ENCODE measurements at places on chromosomes 5 and 9.

- DNase-seq = no peak
Measured at GRCh38 chr5:136182618-136183017, 10.3 kb downstream of the SMIM32 start.

GRCh38 chr5:36177715-36178523 lies 26.0 kb downstream of the SKP2 start:
- no peak for DNase-seq

DNA sequence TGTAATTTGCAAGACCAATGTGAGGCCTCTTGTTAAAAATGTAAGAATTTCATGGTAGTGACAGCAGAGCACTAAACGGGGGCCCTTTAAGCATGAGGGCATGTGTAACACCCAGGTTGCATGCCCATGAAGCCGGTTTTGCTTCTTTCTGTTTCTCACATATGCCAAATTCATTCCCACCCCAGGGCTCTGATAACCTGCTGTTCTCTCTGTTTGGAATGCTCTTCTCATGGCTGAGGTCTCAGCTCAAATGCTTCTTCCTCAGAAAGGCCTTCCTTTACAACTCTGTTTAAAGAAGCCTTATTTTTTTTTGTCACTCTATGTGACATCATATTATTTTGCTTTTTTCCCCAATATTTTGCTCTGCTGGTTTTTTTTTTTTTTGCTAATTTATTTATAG lies 369.0 kb downstream of the KIAA0825 start:
- DNase-seq = no peak

- DNase-seq = no peak
Measured at GRCh38 chr5:150780187-150780692, 1.7 kb downstream of the SMIM3 start.

DNA sequence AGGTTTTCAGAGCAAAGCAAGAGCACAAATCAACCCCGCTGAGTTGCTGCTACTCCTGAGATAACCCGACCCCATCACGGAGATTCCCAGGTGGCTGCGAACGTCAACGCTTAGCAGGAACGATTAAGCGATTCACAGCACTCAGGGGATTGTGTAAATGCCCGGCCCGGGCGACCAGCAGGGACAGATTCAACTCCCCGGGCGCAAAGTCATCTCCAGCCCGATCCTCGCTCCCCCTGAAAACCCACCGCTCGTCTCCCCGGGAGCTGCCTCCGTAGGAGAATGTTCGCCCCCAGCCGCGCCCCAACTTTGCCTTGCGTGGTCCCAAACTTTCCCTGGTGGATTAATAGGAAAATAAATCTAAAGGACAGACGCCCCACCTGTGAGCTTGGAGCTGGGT lies 685 bp downstream of the SLC24A2 start:
- peak; percentile 65 for DNase-seq

DNA sequence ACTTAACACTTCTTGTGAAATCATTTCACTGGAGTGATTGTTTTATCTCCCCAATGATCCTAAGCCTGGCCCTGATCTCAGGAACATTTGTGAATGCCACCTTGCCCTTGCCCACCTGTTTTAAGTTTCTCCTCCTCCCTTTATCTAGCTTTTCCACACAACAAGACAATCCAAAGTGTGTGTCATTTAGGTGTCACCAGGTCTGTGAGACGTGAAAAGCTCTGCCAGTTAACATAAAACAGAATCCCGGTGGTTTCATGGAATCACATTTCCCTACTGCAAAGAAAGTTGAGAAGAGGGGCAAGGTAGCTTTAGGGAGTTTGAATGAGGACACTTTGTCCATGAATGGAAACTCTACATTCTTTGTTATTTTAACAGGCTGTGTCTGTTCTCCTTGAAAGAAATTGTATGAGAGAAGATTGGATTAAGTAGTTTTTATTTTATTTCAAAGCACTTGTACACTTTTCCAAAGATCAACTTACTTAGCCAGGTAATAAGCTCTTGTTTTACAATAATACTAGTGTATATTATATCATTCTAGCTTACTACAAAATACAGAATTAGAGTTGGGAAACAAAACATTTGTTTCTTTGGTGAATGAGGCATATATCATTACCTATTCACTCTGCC lies 239.0 kb downstream of the ISL1 start:
- DNase-seq = no peak

DNA sequence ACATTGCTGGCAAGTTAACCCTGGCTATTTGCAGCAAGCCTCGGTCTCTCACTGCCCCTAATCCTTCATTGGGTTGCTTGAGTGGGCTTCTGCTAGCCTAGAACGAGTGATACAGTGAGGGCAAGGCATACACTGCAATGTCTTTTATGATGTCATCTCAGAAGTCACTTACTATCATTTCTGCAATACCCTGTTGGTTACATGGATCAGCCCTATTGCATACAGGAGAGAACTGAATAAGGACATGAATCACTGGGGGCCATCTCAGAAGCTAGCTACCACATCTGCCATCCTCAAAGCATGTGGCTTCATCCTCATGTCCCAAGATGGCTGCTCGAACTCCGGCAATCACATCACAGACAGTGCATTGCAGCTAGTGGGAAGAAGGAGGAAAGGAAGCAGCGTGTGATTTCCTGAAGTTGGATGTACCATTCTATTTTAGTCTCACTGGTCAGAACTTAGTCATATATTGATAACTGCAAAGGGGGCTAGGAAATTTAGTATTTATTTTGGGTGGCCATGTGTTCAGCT lies 33.3 kb upstream of the CDKN2AIPNL start:
- DNase-seq = no peak

DNA sequence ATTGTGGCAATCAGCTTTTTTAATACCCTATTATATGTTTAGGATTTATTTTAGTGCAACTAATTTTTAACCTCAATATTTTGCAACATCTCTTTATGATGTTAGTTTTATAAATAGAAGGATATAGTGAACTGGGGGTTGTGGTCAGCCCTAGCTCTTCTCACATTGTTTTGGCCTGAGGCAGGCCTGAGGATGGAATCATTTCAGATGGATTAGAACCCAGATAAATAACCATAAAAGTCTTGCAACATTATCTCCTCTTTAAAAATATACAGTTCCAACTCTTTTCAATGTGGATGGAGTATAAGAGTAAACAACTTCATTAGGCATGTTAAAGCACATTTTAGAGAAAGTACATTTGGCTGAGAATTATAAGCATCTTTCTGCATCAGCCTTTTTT lies 522.7 kb downstream of the NR2F1-AS1 start:
- DNase-seq = no peak

DNA sequence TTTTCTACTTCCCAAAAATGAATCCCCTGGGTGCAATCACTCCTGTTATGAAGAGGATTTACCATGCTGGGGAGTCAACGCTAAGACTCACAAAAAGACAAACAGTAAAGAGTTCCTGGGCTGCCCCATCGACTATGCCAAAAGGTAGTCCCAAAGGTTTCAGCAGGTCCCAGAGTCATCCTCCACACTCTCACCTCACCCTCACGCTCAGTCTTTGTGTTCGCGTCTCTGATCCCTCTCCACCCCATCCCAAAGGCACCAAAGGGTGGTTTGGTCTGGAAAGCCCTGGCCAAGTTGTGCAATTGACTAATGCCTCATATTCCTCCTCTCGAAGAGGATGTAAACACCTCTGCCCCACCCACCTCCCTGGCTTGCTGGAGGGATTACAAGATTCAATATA lies 240.2 kb upstream of the NFIL3 start:
- DNase-seq = no peak

DNA sequence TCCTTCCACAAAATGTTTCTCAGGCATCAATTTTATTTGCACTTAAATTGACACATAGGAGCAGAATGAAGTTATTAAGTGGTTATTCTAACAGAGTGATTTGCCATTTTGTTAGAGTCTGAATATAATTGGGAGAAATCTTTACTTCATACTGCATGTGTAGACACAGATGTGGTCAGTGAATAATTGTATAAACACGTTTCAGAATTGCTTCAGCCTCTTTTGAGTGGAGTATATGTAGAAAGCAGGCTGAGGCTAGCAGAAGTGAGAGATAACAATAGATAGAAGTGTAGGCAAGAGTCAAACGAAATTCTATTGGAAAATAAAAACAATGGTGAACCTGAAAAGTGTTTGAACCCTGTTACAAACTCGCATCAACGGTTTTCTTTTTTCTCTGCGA lies 270.7 kb downstream of the TMEM167A start:
- no peak for DNase-seq

- DNase-seq = no peak
Measured at GRCh38 chr9:128168731-128169308, 8.8 kb downstream of the BBLN start.

GRCh38 chr5:176440927-176441706 lies 7.1 kb upstream of the FAF2 start:
- no peak for DNase-seq

DNA sequence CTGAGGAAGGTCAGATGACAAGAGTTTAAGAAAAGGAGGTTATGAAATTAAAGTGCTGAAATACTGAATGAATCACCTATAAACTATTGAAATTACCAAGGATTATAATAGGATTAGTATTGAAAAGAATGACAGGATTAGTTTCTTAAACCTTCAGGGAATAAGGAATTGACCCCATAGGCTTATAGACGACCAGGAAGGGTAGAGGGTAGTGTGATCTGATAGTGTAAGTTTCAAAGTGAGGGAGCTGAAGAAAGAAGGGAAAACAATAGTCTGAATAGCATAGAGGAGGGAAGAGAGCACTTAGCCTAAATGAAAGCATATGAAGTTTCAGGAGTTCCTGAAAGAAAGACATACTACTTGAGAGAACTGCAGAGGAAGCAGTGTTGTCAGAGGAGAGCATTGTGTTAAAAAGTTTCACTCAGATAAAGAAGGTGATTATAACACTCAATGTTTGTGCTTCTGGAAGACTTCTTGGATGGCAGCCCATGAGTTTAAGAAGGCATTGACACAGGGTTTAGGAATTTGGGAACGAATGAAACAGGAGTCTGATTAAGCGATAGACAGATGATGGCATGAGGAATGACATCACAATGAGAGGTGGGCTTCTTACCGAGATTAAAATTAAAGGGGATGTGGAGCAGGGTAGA lies 557.9 kb upstream of the GRAMD2B start:
- DNase-seq = no peak

DNA sequence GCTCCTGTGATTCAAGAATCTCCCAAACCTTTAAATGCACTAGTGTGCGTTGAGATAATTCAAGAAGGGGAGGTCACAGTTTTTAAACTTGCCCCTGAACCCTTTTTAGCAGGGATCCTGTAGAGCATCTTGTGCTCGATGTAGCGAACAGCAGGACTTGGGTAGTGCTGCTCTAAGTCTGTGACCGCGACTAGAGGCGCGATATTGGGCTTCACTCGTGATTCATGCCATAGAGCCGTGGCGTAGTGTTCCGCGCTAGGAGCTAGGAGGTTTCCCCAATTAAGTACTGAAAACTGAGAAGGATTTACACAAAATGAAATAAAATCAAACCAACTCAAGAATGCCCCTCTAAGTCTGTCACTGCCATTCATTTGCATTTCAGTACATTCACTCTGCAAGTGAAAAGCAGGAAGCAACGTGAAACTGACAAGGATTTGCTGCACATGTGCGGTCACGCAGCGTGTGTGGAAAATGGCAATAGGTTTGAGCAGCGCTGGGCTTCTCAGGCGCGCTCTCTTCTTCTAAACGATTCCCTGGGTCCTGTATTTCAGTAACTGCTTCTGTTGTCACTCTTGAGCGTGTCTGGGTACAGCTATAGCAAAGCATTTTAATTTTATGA lies 1135.9 kb upstream of the WWC1 start:
- DNase-seq = no peak

DNA sequence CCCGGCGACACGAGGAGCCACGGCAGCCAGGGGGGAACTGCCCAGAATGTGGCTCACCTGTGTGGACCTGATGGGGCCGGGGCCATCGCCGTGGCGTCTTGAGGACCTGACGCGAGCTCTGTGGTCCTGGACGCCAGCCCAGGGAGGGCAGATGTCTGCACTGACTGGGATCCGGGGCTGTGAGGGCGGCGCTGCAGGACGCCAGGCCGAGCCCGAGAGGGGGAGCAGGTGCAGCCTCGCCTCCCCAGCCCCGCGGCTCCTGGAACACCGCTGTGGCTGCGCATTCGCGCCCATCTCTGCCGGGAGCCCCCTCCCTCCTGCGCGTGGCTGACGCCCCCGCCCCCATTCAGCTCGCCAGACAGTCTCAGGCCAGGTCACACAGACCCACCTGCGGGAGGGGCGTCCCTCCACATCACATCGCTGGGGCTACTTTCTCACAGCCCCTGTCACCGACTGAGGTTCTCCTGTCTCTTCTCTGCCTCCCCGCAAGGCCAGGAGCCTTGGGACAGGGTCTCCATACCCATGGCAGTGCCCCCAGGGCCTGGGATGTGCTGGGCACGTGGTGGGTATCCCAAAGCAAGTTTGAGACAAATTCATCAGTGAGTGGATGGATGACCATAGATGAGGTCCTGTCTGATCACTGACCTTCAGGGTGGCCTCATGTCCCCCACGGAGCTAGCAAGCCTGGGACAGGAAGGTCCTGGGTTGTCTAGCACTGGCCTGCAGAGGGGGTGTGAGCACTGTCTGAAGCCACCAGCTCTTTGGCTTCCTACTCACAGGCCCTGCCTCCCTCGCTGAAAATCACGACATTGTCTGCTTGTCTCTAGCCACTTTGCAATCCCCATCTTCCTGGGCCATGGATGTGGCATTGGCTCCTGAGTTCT lies 47.3 kb downstream of the RASGEF1C start:
- peak; percentile 40 for DNase-seq

DNA sequence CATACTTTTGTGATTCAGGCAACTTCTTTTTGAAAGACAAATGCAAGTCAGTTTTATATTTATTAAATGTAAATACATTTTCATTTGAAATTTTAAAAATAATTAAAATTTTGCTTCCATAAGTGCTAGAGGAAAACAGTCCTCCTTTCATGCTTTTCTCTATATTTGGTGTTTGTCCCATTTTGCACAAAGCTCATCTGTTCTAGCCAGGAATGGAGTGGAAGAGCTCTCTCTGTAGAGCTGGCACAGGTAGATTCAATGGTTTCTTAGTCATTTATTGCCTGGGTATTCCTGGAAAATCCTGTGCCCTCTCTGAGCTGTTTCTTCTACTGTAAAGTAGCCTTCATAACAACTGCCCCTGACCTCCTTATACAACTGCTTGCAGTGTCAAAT lies 267.6 kb upstream of the HAPLN1 start:
- DNase-seq = no peak

DNA sequence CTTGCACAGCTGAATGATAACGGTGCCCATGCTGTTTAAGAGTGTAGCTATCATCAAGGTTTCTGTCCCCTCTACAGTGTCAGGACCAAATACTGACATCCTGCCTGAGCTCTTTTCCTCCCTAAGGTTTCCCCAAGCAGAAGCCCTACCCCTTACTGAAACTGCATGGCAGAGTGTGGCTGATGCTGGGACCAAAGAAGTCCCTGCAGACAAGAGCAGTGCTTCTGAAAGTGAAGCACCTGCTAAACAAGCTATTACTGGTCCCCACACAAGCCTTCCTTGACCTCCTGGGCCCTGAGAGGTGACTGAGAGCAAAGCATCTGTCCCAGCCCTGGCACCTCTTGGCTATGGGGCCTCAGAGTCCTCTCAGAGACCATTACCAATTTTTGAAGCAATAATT lies 56.1 kb downstream of the CFAP90 start:
- no peak for DNase-seq

Data from ecto neural progenitor cell (in vitro differentiated cells).